Activated CD4-positive, alpha-beta T cell treated with anti-CD3 and anti-CD28 coated beads, Interleukin-2, amount 50 U/mL, for 1 hour (primary cell): ENCODE measurements at places on chromosomes 1 and 21.

- DNase-seq = no peak
Observed at GRCh38 chr21:36909901-36910561, 56.4 kb downstream of the HLCS start.

DNA sequence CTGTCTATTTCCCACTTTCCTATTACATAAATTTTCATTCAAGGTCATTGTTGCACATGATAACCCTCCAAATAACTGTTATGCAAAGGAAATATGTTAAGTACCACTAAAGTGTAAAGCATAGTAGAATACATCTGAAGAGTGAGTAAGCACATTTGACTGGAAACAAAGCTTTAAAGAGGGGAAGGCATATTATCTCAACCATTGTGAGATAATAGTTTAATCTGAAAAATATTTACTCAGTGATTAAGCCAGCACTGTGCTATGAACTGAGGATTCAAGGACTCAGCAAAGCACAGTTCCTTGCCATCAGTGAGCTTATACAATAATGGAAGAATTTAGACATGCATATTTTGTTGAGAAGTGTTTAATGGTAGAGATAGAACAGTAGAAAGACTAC lies 127.4 kb downstream of the HMCN1 start:
- DNase-seq = no peak

DNA sequence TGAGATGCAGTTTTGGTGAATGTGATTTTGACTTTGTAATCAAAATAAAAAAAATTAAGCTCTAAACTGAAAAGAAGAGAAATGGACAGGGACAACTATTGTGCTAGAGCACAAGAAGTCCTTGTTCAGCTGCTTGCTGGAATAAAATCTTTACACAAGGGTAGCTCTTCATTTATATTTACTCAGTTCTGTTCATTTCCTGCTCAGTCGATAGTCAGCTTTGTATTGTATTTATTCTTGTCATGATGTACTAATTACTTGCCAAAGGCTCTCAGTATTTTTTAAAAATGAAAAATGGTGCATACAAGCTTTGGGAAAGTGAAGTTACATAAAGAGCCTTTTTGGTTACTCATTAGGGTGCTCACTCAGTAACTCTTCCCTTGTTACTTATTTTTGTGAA lies 17.8 kb downstream of the F5 start:
- DNase-seq = no peak

- DNase-seq = no peak
Observed at GRCh38 chr1:15017120-15017519, 136.4 kb upstream of the TMEM51 start.

DNA sequence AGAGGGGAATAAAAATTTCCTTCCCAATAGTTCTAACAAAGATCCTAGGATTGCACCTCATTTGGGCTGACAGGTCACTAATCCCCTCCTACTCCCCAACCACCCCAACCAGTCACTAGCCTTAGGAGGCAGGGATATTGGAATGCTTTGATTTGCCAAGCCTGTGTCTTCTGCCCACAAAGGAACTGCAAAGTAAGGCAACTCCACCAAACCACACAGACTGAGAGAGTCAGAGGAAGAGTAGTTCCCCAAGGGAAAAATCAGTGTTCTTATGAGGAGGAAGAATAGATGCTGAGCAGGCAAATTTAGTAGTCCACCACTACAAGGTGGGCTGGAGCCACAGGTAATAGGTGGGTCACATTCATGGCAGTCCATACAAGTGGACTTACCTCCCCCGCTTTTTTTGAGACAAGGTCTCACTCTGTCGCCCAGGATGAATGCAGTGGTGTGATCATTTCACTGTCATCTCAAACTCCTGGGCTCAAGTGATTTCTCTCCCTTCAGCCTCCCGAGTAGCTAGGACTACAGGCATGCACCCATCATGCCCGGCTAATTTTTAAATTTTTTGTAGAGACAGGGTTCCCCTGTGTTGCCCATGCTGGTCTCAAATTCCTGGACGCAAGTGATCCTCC lies 3.7 kb upstream of the TMEM39B start:
- DNase-seq = no peak

- DNase-seq = no peak
Observed at GRCh38 chr1:149844101-149844500, 55.3 kb upstream of the BOLA1 start.

- no peak for DNase-seq
Observed at GRCh38 chr1:228818928-228819630, 83.8 kb downstream of the RHOU start.

DNA sequence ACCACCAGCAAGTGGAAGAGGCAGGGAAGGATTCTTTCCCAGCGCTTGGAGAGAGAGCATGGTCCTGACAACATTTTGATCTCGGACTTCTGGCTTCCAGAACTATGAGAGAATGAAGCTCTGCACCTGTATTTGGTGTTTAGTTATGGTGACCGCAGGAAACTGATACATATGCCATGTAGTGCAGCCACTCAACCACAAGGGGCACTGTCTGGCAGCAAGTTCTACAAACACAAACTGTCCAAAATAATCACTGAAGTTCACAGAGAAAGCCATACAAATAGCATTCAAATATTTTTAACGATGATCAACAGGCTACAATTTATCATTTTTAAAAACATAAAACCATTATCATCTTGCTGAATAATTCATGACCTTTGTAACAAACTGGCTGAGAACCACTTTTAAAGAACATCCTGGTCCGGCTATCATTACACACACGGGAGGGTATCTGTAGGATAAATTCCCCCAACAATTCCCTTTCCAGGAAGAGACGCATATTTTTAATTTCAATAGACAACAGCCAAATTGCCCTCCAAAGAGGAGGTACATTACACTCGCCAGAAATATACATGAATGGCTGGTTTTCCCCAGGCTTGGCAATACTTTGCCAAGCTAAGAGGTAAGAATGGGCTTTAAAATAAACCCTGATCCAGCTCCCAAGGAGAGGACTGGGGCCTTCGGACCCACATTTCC lies 9.2 kb upstream of the CBR3 start:
- DNase-seq = peak; percentile 57

GRCh38 chr1:11634365-11635192 lies 19.6 kb downstream of the FBXO2 start:
- DNase-seq = no peak

DNA sequence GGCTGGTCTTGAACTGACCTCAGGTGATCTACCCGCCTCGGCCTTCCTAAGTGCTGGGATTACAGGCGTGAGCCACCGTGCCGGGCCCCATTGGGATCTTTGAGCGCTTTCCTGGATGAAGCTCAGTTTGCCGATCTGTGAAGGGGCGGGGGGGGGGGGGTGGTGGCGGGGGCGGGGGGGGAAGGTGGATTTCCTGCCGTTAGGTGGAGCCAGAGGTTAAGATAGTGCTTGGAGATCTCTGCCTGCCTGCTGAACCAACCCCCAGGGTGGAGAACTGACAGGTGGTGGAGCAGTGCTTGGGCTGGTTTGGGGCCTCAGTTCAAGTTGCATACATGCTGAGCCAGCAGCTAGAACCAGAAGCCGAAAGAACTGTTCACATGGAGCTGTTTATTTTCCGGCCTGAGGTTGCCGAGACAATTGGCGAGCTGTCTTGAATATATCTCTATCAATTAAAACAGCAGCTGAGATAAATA lies 1.7 kb downstream of the TMCC2 start:
- DNase-seq = peak; percentile 60

DNA sequence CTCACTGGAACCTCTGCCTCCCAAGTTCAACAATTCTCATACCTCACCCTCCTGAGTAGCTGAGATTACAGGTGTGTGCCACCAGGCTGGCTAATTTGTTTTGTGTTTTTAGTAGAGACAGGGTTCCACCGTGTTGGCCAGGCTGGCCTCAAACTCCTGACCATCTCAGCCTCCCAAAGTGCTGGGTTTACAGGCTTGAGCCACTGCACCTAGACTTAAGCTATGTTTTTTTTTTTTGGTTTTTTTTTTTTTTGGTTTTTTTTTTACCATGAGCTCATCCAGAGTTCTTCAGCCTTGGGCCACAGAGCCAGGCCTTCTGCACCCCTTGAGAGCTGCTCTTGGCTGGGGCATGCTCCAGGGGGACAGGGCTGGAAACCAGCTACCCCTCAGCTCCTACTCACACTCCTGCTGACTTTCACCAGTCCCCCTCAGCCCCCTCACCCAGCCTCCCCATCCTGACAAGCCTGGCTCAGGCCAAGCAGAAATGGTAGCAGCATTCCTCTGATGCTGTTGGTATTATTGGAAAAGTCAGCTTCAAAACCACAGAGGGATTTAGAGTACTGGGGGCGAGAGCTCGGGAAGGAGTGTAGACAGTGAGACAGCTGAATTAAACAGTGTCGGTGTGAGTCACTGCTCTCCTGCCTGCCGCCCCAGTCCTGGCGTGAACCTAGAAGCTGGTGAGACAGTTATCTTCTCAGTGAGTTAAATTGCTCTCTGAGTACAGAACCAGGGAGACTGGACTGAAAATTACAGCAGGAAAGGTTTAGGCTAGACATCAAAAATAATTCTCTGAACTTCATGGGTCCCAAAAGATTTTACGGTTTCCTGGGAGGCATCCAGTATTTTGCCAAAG lies 63.7 kb downstream of the NAV1 start:
- no peak for DNase-seq

DNA sequence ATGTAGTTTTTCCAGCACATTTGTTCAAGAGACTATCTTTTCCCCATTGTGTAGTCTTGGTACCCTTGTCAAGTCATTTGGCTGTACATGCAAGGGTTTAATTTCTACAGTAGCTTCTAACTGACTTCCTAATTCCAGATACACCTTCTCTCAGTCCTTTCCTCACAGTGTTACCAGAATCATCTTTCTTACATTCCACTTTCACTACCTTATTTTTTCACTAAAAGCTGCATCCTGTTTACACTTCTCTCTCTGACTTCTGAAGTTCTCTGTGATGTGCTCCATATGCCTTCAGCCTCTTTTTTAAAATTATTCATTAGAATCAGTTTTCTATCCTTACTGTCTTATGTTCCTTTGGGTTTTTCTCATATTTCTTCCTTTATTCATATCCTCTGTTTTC lies 57.1 kb upstream of the RWDD3 start:
- no peak for DNase-seq

DNA sequence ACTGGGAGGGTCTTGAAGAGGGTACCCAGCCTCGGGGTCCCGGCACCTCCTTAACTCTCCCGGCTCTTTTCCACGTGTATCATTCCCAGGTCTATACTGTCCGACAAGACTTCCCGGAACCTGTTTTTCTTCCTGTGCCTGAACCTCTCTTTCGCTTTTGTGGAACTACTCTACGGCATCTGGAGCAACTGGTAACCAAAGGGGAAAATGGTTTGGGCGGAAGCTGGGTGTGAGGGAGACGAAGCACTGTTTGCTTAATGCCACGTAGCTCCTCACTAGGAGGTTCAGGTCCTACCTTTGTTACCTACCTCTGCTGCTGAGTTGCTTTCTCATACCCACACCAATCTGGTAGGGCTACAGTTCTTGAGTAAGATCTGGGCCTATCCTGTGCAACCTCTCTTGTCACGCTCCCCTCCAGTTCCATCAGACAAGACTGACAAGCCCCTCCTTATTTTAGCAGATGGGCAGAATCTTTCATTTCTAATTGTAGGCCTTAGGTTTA lies 642 bp downstream of the SLC30A7 start:
- peak; percentile 53 for DNase-seq

GRCh38 chr1:81801651-81802456 lies 1.1 kb downstream of the ADGRL2 start:
- DNase-seq = no peak

GRCh38 chr1:10108948-10109708 lies 76.4 kb downstream of the UBE4B start:
- DNase-seq = no peak

GRCh38 chr1:83796409-83796808 lies 202.5 kb downstream of the TTLL7 start:
- no peak for DNase-seq

- no peak for DNase-seq
Observed at GRCh38 chr1:9643351-9644256, 7.9 kb upstream of the PIK3CD start.

GRCh38 chr1:177996957-177997356 lies 27.1 kb upstream of the SEC16B start:
- DNase-seq = no peak

- DNase-seq = no peak
Observed at GRCh38 chr1:153233448-153233847, 16.1 kb downstream of the PRR9 start.

GRCh38 chr1:29511436-29511835 lies 275.1 kb downstream of the PTPRU start:
- DNase-seq = no peak

GRCh38 chr1:242802973-242803372 lies 278.5 kb upstream of the PLD5 start:
- no peak for DNase-seq

GRCh38 chr1:245671349-245671748 lies 516.6 kb downstream of the KIF26B start:
- DNase-seq = no peak

GRCh38 chr1:18440385-18441226 lies 40.1 kb upstream of the KLHDC7A start:
- no peak for DNase-seq

GRCh38 chr1:237187842-237188241 lies 145.9 kb downstream of the RYR2 start:
- DNase-seq = no peak

- no peak for DNase-seq
Observed at GRCh38 chr1:31400393-31400792, 12.6 kb upstream of the SERINC2 start.

DNA sequence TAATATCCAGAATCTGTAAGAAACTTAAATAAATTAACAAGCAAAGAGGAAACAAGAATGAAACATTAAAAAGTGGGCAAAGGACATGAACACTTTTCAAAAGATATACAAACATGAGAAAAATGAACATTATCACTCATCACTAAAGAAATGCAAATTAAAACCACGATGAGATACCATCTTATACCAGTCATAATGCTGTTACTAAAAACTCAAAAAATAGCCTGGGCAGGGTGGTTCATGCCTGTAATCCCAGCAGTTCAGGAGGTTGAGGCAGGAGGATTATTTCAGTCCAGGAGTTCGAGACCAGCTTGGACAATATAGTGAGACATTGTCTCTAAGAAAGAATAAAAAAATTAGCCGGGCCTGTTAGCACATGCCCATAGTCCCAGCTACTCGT lies 6.1 kb downstream of the ZNF124 start:
- DNase-seq = no peak

GRCh38 chr1:116944613-116945012 lies 34.9 kb downstream of the PTGFRN start:
- DNase-seq = no peak

- DNase-seq = no peak
Observed at GRCh38 chr1:109467301-109467777, 993 bp downstream of the SYPL2 start.

- no peak for DNase-seq
Observed at GRCh38 chr1:47332779-47333577, 612 bp upstream of the CMPK1 start.

GRCh38 chr21:29465546-29465945 lies 166.8 kb downstream of the BACH1 start:
- no peak for DNase-seq

DNA sequence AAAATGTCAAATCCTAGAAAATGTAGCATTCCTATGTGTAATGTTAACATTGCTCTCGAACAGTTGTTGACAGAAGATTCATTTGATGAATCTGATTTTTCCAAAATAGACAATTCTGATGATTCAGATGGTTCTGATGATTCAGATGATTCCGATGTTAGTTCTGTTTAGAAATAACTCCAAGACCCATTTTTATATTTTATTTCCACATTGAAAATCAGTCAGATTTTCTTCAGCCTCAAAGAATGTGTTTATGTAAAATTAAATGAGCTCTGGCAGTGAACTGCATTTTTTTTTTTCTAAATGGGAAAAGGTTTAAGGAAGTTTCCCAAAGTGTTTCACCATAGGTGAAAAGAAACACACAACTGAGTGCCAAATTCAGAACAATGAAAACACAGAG lies 136.5 kb downstream of the TSEN15 start:
- DNase-seq = no peak

- no peak for DNase-seq
Observed at GRCh38 chr1:215156232-215156631, 73.7 kb downstream of the KCNK2 start.

GRCh38 chr1:228937851-228938536 lies 202.7 kb downstream of the RHOU start:
- DNase-seq = no peak
